ENCODE measurements at places on chromosomes 7 and 10.

DNA sequence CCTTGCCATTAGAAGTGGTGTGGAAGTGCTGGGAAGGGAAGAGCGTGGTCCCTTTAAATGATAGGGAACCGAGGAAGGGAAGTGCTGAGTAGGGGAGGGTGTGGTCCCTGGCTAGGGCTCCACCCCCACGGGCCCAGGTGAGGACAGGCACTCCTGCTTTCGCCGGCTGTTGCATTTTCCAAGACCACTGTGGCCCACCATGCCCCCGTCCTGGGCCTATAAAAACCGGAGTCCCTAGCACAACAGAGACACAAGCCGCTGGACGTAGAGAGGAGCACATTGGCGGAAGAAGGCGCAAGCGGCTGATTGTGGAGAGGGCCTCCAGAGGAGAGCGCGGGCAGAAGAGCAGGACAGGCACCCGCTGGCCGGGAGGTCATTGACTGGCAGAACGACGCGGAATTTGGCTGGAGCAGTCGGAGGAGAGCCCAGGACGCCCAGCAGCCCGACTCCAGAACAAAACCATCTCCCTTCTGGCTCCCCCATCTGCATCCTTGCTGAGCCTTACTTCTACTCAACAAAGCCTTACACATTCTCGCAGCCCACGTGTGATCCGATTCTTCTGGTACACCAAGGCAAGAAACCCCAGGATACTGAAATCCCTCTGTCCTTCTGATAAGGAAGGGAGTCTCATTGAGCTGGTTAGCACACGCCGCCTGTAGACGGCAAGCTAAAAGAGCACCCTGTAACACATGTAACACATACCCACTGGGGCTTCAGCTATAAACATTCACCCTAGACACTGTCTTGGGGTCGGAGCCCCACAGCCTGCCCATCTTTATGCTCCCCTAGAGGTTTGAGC, 146.2 kb upstream of the LYZL1 start:
- no peak for DNase-seq

GRCh38 chr10:75358835-75359421, 42.6 kb downstream of the ZNF503 start:
- DNase-seq: no peak

GRCh38 chr7:77935652-77936348, 137.2 kb downstream of the PHTF2 start:
- no peak for DNase-seq

GRCh38 chr10:11404901-11405300, 206.5 kb downstream of the USP6NL start:
- no peak for DNase-seq

DNA sequence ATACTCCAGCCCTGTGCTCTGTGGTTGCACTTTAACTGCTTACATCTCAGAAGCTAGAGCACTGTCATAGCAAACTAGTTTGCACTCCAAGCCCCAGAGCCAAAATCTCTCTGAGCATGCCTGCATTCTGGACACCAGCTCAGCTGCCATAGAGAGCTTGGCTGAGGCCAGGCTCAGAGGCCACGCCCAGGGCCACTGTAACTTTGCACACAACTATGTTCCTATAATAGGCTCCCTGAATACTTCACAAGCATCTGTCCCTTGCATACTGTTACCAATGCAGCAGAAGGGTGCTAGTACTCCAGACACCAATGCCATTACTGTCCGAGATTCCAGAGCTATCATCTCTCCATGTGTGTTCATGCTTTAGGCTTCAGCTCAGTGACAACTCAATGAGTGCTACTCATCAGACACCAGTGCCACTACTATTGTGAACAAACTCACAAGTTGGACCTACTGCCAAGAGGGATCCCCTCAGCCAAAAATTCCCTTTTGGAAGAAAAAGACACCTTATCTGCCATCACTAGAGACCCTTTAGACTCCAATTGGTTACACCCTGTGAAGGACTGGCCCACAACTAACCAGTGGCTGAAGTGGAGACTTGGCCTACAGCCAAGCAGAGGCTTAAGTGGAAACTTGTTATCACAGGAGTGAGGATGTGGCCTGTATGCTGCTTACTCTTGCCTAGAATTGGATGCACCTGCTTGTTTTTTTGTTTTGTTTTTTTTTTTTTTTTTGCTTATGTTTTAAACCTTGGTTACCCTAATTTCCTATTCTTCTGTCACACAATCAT, 211.6 kb upstream of the MAGI2 start:
- no peak for DNase-seq

- DNase-seq: no peak
These were observed 4.2 kb downstream of the FAM53B start for GRCh38 chr10:124739986-124740368.

- DNase-seq: no peak
These were observed 213.6 kb downstream of the DGKI start for GRCh38 chr7:137633133-137633532.

DNA sequence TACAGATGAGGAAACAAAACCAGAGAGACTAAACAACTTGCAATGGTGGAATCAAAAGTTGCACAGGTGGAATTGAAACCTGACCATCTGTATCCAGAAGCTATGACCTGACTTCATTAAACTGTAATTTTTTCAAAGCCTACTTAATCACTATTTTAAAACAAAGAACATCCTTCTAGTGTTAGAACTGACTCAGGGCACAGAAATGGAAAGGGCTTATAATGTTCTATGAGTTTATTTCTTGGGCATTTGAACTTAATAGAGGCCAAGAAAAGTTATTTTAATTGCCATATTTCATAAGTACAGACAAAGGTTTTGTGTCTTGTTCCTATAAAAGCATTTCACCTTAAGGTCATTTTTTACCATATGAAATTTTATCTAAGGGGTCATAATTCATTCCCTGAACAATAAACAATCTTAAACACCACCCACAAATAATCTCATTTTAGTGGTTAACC, 8.8 kb downstream of the ITGB1 start:
- no peak for DNase-seq

DNA sequence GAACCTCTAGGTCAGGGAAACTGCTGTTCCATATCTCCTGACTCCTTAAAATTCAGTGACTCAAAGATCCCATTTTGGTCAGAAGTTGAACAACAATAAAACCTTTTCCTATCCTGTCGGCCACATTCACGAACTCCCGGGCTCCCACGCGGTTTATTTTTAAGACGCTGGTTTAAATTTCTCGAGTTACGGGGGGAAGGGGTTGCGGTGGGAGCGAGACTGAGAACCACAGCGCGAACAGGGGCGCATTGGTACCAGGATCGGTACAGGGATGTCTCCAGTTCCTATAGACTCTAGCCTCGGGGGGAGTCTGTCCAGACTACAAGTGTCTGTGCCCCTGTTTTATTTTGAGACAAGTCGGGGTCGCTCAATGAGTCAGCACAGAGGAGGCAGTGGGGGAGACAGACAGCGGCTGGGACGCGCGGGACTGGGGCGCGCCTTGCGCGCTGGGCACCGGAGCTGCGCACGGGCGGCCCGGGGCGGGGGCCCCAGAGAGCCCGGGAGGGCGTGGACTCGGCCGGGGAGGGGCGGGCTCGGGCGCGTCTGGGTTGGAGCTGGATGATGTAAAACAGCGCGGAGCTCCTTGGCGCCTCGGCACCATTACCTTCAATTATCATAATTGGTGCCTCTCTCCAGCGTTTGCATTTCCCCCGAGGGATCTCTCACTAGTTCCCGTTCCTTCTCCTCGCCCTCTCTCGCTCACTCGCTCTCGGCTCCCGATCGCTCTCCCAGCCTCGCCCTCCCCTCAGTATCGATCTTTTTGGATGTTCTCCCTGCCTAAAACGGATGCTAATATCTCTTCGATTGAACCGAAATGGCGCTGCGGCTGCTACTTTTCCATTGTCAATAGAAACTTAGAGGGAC, 8.7 kb upstream of the BAMBI start:
- no peak for DNase-seq

GRCh38 chr10:29636178-29636577, 1.4 kb upstream of the SVIL start:
- no peak for DNase-seq

GRCh38 chr10:110641256-110641655, 2.9 kb upstream of the RBM20 start:
- no peak for DNase-seq

GRCh38 chr10:93458821-93459257, 23.3 kb downstream of the MYOF start:
- DNase-seq: no peak

DNA sequence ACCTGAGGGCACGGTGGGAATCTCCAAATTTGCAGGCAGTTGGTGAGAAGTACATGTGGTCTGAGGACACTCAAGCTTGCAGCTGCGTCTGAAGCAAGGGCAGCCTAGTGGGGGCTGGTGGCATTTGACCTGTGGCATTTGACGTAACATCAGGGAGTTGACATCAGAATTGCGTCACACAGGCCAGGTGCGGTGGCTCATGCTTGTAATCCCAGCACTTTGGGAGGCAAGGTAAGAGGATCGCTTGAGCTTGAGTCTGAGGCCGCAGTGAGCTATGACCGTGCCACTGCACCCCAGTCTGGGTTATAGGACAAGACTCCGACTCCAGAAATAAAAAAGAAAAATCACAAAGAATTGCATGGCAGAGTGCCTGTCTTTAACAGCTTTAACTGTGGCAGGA, 25.6 kb upstream of the RBAK start:
- DNase-seq: no peak

GRCh38 chr7:151736403-151736909, 140.5 kb downstream of the PRKAG2 start:
- no peak for DNase-seq

GRCh38 chr10:92268748-92269147, 22.1 kb downstream of the CPEB3 start:
- no peak for DNase-seq

- no peak for DNase-seq
These were observed 19.9 kb upstream of the IFIT1B start for GRCh38 chr10:89357975-89358374.

GRCh38 chr7:50142425-50143017, 49.5 kb upstream of the ZPBP start:
- no peak for DNase-seq

GRCh38 chr10:12902851-12903358, 98.6 kb downstream of the CCDC3 start:
- DNase-seq: no peak

- no peak for DNase-seq
These were observed 732 bp upstream of the LRRC18 start for GRCh38 chr10:48940372-48940771.

Data from stimulated activated CD8-positive, alpha-beta memory T cell treated with anti-CD3 and anti-CD28 coated beads, Interleukin-4, amount 100 ng/mL, for 1 hour (primary cell).